ENCODE measurements at places on chromosomes 4 and X.

GRCh38 chr4:185255868-185256267, 46.5 kb downstream of the SNX25 start:
- no peaks in the 10 kb centered on the region for H3K36me3 ChIP-seq
- no peak overlapping the region for H3K27ac ChIP-seq
- H3K4me1 ChIP-seq: peaks cover 44% of the 10 kb centered on the region

DNA sequence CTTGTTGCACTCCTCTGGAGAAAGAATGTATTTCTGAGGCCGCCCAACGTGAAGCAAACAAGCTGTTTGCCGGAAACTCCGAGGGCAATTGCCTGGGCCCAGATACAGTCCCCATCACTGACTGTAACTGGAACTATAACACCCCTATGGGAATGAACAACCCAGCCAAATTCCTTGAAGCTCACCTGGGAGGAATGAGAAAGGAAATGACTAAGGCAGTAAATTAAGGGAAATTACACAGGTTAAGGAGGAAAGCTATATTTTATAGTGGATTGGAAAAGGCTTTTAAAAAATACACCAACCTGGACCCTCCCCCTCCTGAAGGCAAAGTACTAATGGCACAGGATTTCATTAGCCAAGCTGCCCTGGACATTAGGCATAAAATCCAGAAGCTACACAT, 11.7 kb upstream of the HERC5 start:
- H3K27me3 ChIP-seq: no peaks in the 10 kb centered on the region
- H3K4me1 ChIP-seq: no peaks in the 10 kb centered on the region
- H3K4me3 ChIP-seq: no peak overlapping the region
- DNase-seq: no peak
- H3K36me3 ChIP-seq: no peaks in the 10 kb centered on the region

- H3K4me3 ChIP-seq: peak overlapping the region; percentile 74
- H3K36me3 ChIP-seq: no peaks in the 10 kb centered on the region
- H3K4me1 ChIP-seq: peaks cover 28% of the 10 kb centered on the region
- H3K27me3 ChIP-seq: no peaks in the 10 kb centered on the region
- DNase-seq: no peak
Measured at GRCh38 chrX:130170752-130171445, 863 bp upstream of the RAB33A start.

DNA sequence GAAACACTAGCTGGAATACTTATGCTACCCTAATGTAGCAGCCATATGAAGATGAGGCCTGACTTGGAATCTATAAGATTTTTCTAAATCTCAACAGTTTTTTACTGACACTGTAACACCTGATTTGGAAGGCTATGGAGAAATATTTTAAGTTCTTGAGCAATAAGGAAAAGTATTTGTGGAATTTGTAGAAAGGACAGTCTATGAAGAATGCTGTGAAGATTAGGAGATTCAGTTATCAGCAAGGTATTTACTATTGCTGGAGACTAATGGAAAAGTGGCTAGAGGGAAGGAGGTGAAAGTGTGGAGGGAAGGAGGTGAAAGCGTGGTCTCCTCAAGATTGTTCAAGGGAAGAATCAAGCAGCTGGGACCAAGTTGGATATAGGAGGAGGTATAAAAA, 190.0 kb upstream of the EMCN start:
- H3K36me3 ChIP-seq: no peaks in the 10 kb centered on the region
- no peaks in the 10 kb centered on the region for H3K27me3 ChIP-seq
- no peaks in the 10 kb centered on the region for H3K4me1 ChIP-seq
- no peak overlapping the region for H3K27ac ChIP-seq
- H3K4me3 ChIP-seq: no peak overlapping the region
- DNase-seq: no peak
